NCI-H524 (cell line): ENCODE measurements at places on chromosomes 6 and 20.

GRCh38 chr6:117919775-117920729 is 13.0 kb downstream of the SLC35F1 start:
- DNase-seq, result peak; percentile 61

DNA sequence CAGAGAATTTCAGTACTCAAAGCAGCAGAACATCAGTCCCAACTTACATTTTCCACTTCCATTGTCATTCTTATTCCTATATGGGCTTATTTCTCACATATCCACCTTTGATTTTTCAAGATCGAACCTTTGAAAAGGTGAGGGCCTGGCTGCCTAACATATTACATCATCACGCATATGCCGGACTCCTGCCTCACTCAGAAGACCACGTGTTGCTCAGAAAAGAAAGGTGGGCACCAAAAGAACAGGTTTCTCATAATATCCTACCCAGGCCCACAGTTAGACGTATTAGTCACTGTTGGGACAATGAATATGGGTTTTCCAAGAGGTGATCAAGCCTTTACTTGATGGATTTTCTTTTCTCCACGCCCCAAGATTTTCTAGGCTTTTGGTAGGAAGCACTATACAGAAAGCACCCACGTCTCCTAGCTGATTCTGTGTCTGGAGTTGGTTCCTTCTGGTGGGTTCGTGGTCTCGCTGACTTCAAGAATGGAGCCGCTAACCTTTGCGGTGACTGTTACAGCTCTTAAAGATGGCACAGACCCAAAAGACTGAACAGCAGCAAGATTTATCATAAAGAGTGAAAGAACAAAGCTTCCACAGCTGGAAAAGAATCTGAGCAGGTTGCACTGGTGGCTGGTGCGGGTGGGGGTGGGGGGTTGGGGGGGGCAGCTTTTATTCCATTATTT is 168.9 kb downstream of the ATXN1 start:
- DNase-seq, result no peak

- no peak for DNase-seq
Observed at GRCh38 chr6:34227761-34228421, 8.8 kb upstream of the HMGA1 start.

DNA sequence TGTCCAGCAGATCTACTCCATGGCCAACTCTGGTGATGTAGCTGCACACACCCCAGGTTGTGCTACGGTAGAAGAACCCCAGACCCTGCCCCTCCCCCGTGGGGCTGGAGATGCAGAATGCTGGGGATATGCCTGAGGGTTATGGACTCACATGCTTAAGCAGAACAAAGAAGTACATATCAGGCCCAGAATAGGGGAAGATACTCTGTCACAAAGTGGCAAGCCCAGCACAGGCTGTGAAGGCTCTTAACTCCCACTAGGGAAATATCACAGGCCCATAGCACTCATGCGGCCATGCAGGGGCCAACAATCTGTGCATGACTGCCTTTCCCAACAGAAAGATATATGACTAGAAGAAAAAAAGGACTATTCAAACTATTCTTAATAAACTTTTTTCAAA is 234.9 kb downstream of the KCNQ5 start:
- DNase-seq, result no peak

DNA sequence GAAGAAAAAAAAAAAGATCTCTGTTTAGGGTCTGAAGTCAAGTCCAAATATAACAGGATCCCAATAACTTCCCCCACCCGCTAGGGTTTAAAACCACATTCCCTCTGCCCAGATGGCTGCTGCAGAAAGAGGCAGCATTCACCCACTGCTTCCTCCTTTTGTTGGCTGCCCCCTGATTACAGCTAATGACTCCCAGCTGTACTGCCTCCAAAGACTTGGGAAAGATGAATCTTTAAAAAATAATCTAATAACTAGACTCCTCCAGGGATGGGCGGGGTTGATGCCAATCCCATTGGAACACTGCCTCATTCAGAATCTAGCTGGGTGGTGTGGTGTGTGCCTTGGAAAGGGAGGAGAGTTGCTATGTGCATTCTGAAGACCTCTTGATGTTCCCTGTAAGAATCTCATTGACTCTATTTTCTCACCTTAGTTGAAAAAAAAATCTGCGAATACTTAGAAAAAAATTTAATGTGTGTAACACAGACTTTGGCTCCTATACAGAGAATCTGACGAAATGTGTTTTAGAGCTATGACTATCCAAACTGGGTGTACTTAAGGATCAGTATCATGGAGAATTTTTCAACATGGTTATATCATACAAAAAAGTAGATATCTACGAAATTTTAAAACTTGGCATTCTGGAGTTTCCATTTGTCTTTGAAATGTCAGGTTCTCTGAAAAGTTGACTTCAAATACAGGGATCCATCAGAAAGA is 174.0 kb downstream of the RNF144B start:
- DNase-seq, result peak; percentile 8
